ENCODE measurements at places on chromosomes 3 and 15.
A peak's percentile ranks its signal among the peaks of the same experiment; 100 is the strongest.

- peak; percentile 34 for DNase-seq
Observed at GRCh38 chr3:52481819-52482521, 13.2 kb upstream of the STAB1 start.

GRCh38 chr3:15479400-15480224 is 41.9 kb downstream of the COLQ start:
- no peak for DNase-seq

- peak; percentile 38 for DNase-seq
Observed at GRCh38 chr15:45670091-45670490, 35.3 kb downstream of the SQOR start.

DNA sequence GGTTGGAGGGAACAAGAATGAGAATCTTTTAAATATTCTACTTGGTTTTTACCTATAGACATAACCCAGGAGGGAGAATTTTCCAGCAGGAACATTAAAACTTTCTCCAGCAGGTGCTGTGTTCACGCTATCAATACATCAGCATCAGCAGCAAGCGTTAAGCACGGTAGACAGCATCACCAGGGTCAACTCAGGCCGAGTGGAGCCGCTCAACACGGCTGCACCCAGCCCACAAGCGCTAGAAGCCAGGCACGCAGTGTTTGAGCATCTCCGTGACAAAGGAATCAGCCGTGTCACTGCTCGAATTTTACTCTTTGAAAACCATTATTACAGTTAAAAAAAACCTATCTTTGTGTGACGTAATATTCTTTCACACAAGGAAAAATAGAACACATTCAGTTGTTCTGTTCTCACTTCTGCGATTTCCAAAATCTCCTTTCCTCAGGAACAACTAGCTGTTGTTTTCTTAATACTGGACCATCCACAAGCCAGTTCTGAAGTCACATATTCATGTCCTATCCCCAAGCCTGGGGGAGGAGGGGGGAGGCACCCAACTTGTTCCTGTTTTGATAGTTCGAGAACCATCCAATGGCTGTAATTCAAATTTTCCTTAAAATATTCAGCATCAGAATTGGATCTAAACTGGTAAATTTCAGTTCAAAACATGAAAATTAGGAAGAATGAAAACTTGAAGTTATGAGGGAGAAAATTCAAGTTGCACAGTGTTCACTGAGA is 77.9 kb downstream of the ADAMTS17 start:
- no peak for DNase-seq

DNA sequence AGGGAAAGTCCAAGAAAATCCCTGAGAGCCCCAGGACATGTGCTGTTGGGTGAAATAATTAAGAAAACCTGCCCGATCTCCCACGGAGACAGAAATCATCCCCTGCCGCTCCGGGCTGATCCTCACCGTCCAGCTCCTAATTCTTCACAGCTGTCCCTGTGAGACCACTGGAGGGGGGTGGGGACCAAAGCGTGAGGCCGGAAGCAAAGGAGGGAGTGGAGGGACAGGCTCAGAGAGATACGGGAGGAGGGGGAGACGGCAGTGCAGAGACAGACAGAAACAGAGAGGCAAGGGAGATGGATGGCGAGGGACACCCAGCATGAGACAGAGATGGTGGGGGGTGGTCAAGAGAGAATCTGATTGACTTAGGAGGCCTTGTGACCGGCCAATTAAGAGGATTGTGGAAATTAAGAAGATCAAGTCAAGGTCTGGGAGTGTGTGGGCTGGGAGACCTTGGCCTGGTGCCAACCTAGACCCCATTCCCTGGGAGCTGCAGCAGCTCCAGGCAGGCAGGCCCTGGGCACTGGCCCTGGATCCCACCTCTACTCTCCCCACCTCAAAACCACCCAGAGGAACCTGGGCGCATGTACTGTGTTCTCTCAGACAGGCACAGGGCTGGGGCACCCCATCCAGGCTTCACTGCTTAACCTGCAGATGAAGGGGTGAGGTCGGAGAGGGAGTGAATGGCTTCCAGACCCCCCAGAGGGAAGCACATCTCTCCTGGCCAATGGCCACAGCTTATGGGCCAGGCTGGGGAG is 113.2 kb upstream of the ALDH1A3 start:
- DNase-seq = peak; percentile 37

DNA sequence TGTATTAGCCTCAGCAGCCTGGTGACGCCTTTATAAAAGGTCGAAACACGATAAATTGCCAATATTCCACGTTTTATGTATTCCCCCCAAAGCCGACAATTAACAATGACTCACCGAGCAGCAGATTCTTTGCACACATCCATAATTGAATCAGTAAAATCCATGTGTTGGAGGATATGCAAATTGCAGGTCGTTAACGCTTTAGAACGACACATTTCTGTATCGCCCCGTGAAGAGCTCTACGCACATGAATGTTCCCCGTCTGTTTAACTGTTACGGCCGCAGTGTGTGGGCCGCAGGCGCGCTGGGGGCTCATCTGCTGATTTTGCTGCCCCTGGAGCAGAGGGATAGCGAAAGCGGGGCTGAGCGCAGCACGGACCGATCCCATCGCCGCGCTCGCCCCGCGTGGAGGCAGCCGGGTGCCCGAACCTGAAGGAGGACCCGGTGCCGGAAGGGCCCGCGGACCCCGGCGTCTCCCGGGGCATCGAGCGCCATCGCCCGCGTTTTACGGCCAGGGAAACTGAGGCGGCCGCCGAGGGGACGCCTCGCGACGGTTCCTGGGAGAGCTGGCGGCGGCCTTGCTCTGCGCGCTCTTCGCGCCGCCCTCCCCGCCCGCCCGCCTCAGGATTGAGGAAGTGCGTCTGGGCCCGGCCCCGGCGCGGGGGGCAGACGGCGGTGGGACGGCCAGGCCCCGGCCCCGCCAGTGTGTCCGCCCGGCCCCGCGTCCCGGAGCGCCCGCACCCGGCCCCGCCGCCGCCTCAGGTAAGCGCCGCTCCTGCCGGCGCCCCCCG is at the start of gene LRRK1:
LRRK1 (plus strand) TSS at position 668 of the 791 bp plus-strand sequence. CDS start 5,276 bp downstream, outside the sequence.
- DNase-seq = peak; percentile 32

DNA sequence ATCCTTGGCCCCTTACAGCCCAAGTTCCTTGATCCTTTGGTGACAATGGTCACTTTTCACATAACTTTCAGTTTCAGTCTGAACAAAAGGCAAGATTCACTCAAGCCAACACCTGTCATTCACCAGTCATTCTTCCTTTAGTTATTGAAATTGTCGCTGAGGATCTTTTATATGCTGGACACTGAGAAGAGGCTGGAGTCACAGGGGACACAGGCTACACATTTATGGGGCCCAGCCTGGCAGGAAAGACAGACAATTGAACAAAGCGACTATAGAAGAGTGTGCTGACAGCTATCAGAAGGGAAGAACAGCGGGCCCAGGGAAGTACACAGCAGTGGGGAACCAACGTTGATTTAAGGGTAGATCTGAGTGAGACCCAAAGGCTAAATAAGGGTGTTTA is 69.8 kb upstream of the PROK2 start:
- DNase-seq = no peak

- DNase-seq = no peak
Observed at GRCh38 chr3:193894121-193894863, 241.7 kb upstream of the HES1 start.

GRCh38 chr3:11720917-11721411 is 77.2 kb upstream of the VGLL4 start:
- no peak for DNase-seq

- peak; percentile 98 for DNase-seq
Observed at GRCh38 chr15:60374628-60375081, 23.1 kb downstream of the ANXA2 start.

- no peak for DNase-seq
Observed at GRCh38 chr3:27561576-27561975, 77.4 kb upstream of the SLC4A7 start.

GRCh38 chr3:41792806-41793205 is 169.1 kb downstream of the ULK4 start:
- no peak for DNase-seq

DNA sequence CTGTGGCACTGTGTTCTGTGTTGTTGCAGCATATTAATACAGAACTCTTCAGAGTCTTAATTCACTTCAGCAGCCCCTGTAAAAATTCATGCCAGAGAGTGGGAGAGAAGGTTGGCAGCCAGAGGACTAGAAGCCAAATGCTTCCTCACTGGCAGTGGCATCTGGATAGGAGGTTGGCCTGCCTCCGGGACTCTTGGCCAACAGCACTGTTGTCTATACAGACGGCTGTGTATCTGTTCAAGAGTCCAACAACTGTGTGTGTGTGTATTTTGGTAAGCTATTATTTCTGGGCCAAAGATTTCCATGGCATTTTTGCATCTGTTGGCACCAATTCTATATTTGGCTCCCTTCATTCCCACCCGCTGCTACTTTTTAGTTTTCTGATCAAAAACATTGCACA is 156.0 kb upstream of the SOX2 start:
- DNase-seq = no peak

DNA sequence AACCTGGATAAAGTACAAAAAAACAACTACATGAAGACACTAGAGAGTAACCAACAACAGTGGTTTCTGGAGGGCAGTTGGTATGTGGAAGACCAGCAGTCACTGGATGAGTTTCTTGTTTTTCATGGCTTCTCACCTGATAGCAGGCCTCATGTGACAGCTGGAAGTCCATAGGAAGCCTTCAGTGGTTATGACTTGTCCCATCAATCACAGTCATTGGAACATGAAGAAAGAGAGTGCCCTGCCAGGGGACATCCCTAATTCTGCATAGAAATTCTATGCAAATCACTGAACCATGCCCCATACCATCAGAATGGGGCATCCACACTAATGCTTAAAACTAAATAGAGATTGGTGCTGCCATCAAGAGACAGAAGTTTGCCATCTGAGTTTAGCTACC is 81.6 kb downstream of the AKAP13 start:
- DNase-seq = no peak

DNA sequence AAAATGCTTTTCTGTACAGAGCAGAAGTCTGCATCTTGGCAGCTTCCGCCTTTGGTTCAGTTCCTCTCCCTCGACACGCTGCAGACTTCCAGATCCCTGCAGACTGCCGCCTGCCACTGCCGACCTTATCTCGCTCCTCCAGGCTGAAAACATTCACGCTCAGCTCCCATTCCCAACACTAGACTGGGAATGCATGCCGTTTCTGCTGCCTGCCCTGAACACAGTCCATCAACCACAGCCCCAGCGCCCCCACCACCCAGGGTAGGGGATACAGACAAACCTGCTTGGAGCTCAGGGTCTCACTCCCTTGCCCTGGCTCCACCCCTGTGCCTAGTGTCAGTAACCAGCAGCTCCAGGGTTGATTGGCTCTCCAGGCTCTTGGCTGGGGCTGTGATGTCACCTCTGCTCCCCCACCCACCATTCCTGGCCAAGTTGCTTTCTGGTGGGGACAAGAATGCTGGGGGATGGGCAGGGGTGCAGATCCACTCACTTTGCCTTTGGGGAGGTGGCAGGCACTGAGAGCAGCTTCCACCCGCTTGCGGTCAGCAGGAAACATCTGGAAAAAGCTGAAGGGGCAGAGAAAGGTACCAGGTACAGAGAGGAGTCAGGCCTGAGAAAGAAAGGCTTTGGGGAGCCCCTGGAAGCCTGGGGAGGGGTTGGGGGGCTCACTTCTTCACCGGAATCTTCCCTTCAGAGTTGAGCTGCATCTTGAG is 6.1 kb downstream of the PLCB2 start:
- DNase-seq = no peak

- no peak for DNase-seq
Observed at GRCh38 chr3:139202226-139202958, 141.4 kb upstream of the MRPS22 start.

- no peak for DNase-seq
Observed at GRCh38 chr15:57398336-57398735, 22.0 kb downstream of the CGNL1 start.

GRCh38 chr3:170367797-170368196 is 10.3 kb downstream of the SKIL start:
- no peak for DNase-seq

DNA sequence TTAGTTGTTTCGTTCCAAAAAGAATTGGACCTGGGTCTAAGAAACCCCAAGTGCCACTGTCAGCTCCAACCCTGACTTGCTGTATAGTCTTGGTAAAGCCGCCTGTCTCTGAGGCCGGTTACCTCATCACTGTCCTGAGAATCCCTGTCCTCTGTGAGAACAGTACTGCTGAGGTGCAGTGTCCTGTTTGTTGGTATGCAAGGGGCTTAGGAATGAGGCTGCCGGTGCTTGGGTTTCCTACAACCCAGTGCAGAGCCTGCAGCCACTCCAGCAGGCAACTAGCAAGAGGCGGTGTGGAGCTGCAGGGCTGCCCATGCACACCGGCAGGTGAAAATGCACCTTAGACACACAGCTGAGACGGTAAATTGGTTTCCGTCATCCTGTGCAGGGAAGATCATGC is 52.0 kb upstream of the ATG7 start:
- DNase-seq = no peak

DNA sequence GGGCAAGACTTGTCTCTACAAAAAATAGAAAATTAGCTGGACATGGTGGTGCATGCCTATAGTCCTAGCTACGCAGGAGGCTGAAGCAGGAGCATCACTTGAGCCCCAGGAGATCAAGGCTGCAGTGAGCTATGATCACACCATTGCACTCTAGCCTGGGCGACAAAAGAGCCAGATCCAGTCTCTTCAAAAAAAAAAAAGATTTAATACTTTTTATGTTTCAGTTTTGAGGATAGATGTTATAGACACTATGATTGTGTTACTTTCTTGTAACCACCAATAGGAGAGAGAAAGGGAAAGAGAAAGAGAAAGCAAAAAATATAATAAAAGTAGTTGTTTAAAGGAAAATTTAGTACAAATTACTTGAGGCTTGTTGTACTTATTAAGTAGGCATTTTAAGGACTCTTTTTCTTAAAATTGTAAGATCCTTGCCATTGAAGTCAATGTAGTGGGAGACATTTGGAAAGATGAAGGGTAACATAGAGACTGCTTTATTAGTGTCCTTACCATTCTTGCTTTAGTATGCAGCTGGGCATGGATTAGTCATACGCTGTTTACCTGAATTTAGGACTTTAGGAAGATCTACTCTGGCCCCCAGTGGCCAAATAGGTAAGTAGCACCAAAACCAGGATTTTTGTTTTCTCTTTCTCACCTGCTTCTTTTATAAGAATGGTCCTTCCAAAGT is 35.1 kb upstream of the ZDHHC23 start:
- DNase-seq = peak; percentile 70

DNA sequence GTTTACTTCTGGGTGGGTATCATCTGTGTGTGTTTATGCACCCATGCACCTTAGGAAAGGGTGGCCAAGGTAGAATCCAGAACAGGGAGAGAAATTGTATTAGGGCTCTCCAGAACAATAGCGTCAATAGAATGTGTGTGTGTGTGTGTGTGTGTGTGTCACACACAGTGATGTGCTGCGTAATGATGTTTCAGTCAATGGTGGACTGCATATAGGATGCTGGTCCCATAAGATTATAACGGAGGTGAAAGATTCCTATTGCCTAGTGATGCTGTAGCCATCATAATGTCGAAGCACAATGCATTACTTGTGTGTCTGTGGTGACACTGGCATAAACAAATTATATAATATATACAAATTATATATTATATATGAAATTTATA is 69.3 kb upstream of the PRR23C start:
- DNase-seq = no peak

GRCh38 chr3:71657831-71658530 is 67.2 kb downstream of the EIF4E3 start:
- DNase-seq = no peak

DNA sequence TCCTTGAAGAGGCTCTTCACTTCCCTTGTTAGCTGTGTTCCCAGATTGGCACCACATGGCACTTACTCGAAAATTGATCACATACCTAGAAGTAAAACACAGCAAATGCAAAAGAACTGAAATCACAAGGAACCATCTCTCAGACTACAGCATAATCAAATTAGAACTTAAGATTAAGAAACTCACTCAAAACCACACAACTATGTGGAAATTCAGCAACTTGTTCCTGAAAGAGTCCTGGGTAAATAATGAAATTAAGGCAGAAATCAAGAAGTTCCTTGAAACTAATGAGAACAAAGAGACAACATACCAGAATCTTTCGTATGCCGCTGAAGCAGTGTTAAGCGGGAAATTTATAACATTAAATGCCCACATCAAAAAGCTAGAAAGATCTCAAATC is 566.3 kb upstream of the TGFBR2 start:
- no peak for DNase-seq

Data from fibroblast of mammary gland (primary cell).